ENCODE measurements at places on chromosomes 7 and 10. TPM values are rescaled to one million over a fixed set of nuclear protein-coding genes. Genes with fewer than 3 reads are reported as not detected.

DNA sequence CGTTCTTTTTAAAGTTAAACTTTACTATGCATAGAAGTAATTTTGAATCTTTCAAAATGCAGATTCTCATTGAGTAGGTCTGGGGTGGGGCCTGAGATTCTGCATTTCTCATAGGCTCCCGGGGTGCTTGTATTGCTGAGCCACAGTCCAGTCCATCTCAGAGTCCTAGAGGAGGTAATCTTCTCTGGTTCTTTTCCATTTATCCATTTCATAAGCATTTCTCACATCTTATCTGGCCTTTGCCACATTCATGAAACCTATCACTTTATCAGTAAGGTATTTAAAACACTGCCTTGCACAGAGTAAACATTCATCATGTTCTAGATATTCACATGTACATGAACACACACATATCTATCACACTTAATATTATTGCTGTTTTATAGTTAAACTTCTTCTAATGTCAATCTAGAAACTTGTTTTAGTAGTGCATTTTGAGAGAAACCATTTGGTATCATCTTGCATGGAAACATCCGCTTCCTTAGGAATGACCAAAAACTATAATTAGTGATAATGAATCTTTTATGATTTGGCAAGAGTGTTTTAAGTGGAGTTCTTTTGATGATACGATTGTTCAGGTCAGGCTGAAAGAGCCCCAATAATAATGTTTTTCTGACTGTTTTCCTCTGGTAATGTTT lies 12.0 kb downstream of the GNAI1 start:
- DNase-seq = no peak

GRCh38 chr10:69181433-69181832 lies 1.4 kb downstream of the SUPV3L1 start:
- DNase-seq = no peak

DNA sequence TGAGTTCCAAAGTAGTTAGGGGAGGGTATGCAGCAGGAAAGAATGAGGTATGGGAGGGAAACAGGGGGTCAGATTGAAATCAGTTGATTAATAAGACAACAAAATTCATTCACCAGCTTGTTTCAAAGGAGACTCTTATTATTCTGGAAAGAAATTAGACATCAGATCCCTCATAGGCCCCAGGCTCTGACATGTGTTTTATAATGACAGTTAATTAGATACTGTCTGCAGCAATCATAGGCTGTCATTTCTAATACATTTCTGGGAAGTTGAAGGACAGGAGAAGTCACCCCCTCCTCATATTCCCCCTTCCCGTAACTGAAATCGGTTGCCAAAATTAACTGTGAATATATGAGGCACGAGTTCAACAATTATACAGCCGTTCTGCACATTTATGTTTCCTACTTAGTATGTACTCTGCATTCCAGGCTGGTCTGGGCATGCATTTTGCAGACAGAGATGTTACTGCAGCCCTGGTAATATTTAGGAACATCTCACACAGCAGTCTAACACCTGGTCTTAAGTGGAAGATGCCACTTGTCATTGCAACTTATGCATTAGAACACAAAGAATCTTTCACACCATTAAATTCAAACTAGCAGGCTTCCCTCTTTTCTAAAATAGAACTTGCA lies 355.2 kb upstream of the LRGUK start:
- no peak for DNase-seq

Gene SGCE
- 92.1 TPM for total RNA-seq

- DNase-seq = no peak
These were observed 16.0 kb downstream of the PPP1R9A start for GRCh38 chr7:94923412-94923811.

Data from LHCN-M2 (cell line).